ENCODE measurements at places on chromosomes 12 and 14.

DNA sequence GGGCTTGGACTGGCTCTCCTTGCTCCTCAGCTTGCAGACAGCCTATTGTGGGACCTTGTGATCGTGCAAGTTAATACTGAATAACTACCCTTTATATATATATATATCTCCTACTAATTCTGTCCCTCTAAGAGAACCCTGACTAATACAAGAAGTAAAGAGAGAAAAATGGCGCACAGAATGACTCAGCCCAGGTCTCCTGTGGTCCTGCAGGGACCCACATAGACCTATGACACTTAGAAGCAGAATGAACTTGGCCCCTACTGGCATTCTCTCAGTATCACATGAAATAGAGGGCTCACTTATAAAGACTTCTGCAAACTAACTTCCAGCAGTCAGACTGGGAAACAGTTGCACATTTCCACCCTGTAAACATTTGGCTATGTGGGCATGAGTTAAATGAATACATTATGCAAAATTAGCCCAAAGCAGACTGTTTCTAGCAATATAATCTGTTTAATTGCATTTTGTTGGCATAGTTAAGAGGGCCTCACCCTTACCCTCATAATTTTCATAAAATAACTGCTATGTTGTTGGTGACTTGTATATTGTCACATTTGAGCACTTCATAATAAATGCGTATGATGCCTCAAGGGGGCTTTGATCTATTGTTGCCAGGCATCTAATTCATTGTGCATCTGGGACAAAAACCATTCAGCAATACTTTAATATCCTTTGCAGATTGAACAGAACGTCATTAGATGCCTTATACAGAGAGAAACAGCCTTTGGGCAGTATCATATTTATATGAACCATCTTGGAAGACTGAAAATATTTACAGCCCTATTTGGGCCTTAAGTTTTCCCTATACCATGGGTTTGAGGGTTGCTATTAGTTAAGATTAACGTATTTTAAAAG lies 349.7 kb upstream of the DIO2 start:
- DNase-seq = no peak

DNA sequence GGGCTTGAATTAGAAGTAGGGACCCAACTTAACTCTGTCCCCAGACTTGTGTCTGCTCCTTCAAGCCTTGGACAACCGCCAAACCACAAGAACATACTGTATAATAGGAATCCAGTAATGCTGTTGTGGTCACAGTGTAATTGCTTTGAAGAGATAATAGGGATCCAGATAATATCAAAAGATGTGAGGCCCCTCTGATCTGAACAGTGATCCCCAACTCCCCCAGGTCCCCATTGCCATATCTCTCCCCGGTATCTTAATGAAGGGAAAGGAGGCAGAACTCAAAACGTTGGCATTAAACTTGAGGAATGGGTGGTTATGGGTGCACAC lies 8.5 kb upstream of the PLEKHH1 start:
- DNase-seq = peak; percentile 28

- no peak for DNase-seq
These were observed 3.9 kb downstream of the HOXC5 start for GRCh38 chr12:54036620-54037359.

DNA sequence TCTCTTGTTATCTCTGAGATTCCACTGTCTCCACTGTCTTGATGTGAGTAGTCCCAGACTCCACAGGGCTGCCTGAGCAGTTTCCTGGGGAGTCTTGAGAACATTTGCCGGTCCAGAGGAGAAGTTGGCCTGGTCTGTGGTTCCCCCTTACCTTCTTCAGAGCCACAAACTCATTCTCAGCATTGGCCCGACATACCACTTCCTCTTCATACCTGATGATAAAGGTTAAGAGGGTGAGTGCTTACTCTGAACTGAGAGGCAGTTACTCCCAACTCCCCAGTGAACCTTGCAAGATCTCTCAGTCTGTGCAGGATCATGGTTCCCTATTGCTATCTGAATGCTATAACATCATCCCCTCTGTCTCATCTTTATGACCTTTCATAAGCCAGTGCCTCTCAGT lies 2.6 kb downstream of the KRT84 start:
- DNase-seq = no peak

DNA sequence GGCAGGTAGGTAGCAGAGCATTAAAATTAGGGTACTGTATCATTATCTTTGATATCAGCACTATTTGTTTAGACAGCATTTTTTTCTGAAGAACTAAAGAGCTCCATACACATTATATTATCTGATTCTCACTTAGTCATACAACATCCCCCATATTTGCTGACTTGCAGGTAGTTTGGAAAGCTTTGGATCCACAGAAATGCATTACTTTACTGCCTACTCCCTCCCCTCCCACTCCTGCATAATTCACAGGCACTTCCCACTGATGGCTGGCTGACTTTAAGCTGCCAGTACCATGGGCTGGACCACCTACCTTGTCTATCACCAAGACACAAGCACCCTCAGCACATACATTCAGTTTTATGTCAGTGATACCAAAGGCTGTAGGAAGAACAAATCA lies 110.4 kb downstream of the SLC8A3 start:
- no peak for DNase-seq

GRCh38 chr12:120972870-120973543 lies 5.3 kb upstream of the HNF1A start:
- peak; percentile 15 for DNase-seq

DNA sequence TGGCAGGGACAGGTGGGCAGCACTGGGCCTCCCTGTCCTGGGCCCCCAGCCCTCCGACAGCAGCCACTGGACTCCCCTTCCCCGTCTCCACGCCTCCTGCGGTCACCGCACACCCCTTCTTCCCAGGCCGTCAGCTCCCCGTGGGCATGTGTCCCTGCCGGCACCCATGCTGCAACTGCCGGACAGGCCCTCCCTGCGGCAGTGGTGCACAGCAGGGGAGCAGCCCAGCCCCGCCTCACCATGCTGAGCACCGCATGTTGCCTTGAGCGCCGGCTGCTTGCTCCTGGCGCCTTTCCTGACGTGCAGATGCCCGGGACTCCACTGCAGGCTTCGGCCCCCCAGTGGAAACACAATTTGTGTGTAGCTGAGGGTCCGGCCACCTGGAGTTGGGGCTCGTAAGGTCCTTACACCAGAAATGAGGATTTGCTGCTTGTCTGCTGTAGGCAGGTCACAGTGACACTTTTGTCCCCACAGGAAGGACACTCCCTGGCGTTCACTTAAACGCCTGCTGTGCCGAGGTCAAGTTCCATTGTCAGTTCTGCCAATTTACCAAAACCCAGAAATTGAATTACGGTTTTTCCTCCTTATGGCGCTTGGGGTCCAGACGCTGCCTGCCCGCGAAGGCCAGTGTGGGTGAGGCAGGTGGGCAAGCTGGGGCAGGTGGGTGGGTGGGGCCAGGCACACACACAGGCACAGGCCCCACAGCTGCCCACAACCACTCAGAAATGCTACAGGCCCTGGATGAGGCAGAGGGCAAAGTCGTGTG lies 28.2 kb upstream of the MMP17 start:
- no peak for DNase-seq

DNA sequence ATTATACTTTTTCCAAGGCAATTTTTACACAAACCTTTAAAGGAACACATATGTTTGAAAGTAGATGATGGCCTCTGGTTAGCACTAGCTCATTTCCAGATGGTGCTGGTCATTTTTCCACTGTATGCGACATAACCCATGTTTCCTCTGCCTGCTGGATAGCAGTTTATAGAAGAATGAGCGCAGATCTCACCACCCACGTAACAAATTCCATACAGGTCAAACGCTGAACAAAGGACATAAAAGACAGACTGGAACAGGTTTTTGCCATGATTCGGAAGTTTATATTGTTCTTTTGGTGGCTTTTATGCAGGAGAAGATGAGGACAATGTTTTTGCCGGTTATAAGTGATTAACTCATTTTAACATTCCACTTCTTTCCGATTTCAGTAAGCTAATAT lies 30.7 kb downstream of the PPP1R36 start:
- peak; percentile 54 for DNase-seq

DNA sequence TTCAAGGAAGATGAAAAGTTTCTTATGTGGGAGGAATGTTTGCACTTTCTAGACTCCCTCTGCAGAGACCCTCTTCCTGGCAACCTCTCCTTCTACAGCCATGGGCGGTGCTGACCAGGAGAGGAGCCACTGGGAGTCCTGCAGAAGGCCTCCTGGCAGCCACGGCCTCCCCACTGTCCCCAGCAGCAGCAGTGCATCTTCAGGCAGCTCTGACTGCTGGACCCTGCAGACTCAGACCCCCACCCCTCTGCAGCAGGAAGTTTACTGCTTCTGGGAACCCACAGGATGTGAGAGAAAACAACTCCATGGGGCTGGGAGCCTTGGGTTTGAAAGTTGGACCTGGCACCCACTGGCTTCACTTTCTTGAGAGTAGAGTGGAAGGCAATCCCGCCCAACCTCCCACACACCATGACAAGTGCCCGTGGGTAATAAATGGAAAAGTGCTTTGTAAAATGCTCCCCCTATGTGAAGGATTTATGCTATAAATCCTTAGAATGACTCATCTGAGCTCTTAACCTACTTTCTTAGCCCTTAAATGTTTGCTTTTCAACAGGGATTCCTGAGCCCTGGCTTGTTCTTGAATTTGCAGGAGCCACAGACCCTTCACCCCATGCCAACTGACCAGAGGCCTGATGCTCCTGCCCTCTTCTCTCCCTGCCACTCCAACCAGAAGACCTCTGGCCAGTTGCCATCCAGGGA lies 37.5 kb upstream of the DDX11 start:
- DNase-seq = peak; percentile 26

DNA sequence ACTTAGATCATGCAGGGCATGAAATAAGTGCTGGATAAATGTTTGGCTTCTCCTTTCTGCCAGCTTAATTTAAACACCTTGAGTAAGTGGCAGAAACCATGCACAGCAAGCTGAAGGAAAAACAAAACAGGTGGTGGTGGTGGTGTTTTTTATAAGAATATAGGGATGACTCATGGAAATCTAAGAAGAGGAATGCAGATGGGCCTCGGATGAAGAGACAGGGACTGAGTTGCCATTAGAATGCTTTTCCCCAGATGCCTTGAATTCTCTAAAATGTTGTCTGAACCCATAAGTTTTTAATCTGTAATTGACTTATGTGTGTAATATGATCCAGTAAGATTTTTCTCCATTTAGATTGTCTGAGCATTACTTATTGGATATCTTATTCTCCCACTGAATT lies 93.1 kb upstream of the ZDHHC17 start:
- peak; percentile 60 for DNase-seq

- DNase-seq = no peak
These were observed 211.1 kb downstream of the ITPR2 start for GRCh38 chr12:26621932-26622331.

GRCh38 chr14:76421662-76422061 lies 45.7 kb downstream of the ESRRB start:
- no peak for DNase-seq

GRCh38 chr14:70073924-70074566 lies 114.7 kb downstream of the SLC8A3 start:
- DNase-seq = peak; percentile 89

DNA sequence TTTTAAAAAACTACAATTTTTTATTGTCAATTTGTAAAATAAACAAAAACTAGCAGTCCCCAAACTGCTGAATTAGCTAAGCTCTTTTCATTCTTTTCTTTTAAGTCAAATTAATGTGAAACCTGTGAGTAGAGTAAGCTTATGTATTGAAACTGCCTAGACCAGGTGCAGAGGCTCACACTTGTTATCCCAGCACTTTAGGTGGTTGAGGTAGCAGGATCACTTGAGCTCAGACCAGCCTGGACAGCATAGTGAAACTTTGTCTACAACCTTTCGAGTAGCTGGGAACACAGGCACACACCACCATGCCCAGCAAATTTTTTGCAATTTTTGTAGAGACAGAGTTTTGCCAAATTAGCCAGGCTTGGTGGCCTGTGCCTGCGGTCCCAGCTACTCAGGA lies 26.4 kb downstream of the SCFD1 start:
- no peak for DNase-seq

- no peak for DNase-seq
These were observed 220.7 kb downstream of the PPM1H start for GRCh38 chr12:62714181-62714773.

GRCh38 chr12:33988913-33989312 lies 33.4 kb upstream of the ALG10 start:
- no peak for DNase-seq

DNA sequence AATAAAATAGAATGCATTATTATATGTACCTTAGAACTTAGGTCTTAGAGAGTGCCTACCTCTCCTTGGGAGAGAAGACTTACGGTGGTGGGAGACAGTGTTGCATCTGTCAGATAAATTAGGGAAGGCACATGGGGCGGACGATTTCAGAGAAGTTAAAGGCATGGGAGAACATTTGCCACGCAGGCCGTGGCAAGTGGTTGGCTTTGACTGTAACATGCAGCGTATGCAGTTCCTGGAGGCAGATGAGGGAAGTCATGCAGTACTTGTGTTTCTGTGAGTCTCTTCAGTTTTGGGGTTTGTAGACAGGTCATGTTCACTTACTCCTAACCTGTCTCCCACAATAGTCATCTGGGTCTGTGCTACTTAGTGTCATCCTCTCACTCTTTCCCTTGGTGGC lies 43.6 kb downstream of the ETV6 start:
- DNase-seq = no peak

DNA sequence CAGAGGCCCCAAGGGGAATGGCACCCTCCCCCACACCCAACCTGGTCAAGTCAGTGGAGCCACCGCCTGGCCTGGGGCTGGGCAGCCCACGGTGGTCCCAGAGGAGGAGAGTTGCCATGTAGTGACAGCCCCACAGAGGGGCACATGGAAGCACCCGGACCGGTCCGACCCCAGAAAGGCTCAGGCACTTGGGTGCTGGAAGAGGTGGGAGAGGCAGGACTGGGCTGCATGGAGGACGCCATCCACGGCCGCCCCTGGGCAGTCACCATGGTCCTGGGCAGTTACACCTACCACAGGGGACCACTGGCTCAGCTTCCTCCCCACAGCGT lies 37.9 kb upstream of the TMEM179 start:
- no peak for DNase-seq

DNA sequence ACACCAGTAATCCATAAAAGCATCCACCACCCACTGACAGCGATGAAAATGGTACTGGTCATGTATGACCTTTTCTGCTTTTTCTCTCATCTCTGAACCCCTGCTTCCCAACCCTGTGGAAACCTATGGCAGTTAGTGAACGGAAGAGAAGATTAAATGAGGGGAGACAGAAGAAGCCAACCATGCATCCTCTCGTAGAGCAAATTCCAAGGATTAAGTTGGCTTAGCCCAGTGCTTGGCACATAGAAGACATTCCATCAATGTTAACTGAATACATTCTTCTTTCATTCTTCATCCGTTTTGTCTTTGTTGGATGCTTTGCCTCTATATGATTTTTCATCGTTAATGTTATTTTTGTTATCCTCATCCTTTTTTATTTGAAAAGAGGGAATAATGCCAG lies 339.7 kb upstream of the FLRT2 start:
- no peak for DNase-seq

DNA sequence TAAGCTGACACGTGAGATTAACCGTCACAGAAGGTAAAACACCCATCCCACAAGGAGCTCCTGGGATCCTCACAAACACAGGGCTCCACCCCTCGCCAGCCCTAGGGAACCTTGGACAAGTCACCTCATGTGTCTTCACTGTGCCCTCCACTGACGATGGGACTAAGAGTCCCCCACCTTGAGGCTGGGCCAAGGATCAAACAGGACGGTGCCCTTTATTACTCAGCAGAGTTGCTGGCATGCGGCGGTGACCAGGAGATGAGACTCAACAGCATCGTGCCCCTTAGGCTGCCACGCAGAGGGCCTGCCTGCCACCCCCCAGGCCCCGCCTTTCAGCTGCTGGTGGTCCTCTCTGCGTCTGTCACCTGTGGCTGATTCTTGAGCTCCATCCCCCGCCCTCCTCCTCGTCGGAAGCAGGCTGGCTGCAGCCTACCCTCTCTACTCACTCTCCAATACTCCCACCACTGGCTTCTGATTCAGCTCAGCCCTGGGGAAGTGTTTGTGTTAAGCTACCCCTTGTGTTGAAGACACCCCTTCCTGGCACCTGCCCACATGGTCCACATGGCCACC lies 105.2 kb downstream of the DICER1 start:
- no peak for DNase-seq

Measured in choroid plexus epithelial cell (primary cell).